ENCODE measurements at places on chromosomes 7 and 10.

GRCh38 chr10:57743711-57744110 is 524.0 kb downstream of the IPMK start:
- no peak for DNase-seq

- no peak for DNase-seq
Observed at GRCh38 chr7:119392-120163, 72.8 kb upstream of the FAM20C start.

- DNase-seq: no peak
Observed at GRCh38 chr10:97549587-97550322, 22.8 kb upstream of the ANKRD2 start.

GRCh38 chr7:11078247-11078834 is 104.7 kb downstream of the PHF14 start:
- no peak for DNase-seq

DNA sequence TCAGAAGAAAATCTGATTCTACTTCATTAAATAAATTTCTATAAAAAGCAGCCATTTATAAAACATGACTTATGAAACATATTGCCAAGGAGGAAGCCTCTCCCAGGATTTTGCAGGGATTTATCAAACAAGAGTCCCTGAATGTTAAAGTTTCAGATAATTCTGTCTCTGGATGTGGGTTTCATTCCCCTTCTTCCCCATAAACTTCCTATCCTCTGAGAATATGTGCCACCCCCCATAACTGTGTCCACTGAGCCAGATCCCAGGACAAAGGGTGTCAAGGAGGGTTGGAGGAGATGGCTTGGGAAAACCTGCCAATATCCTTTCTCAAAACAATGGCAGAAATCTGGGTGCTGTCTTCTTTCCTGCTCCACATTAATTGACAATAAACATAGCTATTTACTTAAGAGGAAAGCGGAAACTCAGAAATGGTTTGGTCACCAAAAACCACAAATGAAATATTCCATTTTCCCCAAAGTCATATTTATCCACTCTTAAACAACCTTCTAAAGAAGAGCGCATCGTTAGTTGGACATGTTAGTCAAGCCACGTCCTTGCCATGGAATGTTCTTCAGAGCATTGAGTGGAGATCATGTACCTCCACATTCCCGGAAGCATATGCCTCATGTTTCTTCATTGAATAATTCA is 54.3 kb upstream of the AKR1E2 start:
- no peak for DNase-seq

DNA sequence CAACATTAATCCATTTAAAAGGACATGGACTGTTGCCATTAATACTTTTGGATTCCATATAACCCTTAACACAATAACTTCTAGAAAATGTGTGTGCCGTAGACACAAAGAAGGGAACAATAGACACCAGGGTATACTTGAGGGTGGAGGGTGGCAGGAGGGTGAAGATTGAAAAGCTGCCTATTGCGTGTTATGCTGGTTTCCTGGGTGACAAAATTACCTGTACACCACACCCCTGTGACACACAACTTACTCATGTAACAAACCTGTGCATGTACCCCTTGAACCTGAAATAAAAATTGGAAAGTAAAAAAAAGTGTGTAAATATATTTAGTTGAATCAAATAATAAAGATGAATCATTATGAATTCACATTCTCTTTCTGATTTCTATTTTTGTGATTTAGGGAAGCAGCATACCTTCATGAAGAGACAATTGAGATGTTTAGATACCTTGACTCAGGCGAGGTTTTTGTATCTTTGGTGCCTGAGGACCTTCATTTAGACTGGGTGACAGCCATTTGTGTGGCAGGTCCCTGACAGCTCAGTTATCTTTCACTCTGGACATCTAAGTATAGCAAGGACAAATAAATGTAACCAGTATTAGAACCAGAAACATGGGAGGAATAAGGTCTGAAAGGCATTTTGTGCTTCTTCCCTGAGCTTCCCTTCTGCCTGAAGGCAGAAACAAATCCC is 28.7 kb downstream of the GIMAP8 start:
- DNase-seq: no peak

DNA sequence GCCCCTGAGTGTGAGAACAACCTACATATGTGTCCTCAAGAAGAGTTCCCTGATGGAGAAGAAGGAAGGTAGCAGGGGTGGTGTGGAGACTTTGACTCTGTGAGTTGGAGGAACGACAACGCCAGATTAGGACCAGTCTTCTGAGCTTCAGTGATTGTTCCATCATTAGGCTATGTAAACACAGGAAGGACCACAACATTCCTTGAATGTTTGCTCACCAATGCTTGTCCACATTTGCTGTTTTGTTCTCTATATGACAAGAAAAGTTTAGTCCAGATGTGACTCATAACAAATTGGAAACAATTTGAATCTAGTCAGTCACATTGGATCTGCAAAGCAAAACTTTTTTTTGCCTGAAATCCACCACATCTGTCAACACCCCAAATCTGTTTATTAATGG is 62.7 kb downstream of the ENTPD1 start:
- DNase-seq: no peak

GRCh38 chr7:26792006-26792405 is 72.4 kb downstream of the SKAP2 start:
- DNase-seq: no peak

DNA sequence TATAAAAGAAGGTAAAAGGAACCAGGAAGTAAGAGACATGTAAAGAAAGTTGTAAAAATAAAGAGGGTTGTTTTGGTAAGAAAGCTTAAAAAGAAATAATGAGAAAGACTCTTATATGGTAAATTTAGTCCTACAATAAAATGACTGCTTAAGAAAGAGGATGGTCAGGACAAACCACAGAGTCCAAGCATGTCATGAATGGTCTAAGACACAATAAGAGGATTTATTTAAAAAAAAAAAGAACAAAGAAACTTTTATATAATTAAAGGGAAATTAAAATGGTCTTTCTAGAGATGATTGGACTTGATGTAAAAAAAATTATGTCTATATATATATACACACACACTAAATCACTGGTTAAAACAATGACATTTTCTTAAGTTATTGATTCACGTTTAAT is 18.2 kb downstream of the ATAD1 start:
- no peak for DNase-seq

- peak; percentile 53 for DNase-seq
Observed at GRCh38 chr7:816751-817671, 15.3 kb upstream of the SUN1 start.

GRCh38 chr7:49839863-49840645 is 66.6 kb downstream of the VWC2 start:
- no peak for DNase-seq

DNA sequence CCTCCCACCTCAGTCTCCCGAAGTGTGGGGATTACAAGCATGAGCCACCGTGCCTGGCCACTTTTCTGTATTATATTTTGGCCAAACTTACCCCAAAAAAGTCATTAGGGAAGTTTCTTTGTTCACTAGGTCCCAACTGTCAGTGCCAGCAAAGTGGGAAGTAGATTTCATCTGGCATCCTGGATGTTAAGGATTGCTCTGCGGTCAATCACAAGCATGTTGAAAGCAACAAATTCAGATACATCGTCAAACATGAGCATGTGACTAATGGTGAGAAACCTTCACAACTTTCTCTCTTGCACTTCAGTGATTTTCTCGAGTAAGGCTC is 14.3 kb upstream of the LRRC17 start:
- no peak for DNase-seq

DNA sequence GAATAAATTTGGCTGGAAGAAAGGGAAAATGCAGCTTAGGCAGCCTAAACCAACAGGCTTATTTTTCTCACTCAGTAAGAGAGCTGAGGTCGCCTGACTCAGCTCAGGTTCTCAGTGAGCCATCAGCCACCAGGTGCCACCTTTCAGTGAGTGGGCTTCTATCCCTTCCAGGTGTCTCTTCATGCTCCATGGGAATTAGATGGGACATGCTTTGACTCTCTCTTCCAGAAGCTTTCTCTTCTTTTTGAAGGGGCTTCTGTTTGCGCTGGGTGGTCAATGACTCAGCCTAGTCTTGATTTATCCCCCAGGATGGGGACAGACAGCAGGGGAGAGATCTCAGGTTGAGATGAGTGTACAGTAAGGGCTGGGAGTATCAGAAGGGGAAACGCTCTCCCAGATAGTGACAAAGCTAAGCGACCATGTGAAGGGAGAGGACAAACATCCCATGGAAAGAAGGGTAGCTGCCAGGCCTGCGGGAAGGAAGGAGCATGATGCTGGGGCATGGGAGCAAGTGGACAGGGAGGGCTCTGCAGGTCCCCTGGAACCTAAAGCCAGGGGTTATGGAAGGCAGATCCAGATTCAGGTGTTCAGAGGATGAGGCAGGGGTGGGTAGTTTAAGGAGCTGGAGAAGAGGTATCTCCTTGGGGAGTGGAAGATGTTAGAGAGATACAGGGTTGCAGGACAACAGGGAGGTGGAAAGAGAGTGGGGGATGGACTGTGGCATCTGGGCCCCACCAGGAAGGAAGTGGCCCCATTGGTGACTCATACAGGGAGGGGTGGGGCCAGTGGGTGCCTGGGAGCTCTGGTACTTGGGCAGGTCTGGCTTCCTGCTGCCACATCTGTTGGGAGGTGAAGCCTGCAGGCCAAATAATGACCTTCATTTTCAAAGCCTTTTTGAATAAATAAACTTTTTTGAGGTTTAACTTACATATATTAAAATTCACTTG is 32.5 kb downstream of the OGDH start:
- peak; percentile 48 for DNase-seq

DNA sequence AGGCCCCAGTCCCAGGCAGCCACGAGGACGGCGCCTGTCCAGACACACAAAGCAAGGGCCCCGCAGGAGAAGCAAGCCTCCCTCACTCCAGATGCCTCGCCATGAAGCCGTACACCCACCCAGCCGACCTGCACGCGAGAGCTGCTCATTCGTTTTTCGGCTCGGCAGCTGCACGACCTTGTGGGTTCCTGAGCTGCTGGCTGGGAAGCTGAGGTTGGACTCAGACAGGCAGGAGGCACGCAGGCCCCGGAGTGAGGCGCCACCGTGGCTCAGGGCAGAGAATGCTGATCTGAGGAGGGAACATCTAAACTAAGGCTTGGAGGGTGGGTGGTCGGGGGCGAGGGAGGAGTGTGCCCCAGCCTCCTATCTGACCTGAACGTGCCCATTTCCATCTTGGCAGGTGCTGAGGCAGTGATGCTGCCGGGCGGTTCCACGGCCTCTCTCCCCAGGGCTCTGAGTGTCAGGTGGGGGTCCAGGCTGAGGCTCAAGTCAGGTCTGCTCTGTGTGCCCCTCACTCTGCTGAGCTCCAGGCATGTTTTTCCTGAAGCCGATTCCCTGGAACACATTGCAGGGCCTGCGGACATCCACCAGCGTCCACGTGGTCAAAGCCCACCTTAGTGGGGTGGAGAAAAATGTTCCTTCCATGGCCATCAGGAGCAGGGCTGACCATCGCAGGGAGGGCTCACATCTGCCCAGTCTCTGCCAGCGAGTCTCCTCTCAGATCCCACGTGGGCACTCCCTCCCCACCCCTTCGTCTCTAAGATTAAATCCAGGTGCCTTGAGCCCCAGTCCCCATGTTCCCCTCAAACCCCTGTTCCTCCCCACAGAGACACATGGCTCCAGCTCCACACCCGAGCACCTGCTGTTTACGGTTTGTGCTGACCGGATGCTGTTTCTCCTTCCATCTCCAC is 28.1 kb upstream of the FAM20C start:
- DNase-seq: no peak

DNA sequence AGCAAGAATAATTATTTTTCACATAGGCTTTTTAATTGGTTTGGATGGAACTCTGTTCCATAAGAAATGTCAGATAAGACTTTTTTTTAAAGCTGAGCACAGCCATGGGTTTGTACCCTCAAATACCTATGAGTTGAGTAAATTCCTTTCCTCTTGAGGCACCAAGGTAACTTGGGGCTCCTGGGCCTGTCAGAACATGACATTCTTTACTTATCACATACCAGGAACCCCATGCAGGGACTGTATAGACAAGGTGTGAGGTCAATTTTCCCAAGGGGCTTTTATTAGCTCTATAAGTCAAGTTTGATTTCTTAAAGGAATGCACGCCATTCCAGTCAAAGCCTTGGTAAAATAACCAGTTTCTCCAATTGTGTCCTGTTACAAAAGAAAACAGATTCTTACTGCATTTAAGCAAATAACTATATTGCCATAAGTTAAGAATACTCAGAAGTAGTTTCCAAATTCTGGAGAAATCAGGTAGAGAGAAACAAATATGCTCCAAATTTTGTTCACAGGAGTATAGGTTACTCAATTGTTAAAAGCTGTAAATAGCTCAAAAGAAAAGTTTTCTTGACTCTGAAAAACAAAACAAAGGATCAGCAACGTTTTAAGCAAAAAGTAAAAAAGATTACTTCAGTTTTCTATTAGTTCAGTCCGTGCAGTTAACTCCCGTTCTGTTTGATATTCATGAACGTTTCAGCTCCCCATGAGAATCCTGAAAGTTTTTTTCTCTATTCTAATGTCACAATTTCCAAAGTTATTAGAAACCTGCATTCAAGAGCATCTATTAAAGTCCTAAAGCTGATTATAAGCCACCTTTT is 167.5 kb upstream of the NAMPT start:
- DNase-seq: no peak

GRCh38 chr7:130221746-130222145 is 14.1 kb downstream of the SSMEM1 start:
- no peak for DNase-seq

DNA sequence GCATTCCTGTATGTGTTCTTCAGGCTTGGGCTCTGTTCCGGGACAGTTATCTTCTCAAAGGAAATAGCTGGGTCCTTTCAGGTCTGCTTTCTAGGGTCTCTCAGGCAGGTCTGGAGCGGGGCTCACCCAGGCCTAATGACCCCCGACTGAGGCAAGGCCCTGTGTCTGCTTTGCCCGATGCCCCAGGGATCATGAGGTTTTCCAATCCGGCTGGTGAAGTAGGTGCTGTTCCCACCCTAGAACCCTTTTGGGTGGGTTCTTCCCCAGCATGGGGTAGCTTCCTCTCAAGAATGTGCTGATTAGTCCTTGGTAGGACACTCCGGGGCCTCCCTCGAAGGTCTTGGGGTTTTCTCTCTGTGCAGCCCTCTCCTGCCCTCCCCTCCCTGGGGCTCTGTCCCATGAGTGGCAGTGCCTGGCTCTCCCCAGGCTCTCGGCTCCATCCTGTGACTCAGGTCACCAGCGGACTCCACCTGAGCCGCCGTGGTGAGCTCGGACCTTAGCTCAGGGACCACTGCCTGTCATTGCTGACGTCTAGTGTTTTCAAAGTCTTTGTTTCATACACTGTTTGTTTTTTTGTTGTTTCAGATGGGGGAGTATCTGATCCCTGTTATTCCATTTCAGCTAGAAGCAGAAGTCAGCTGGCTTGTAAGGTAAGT is 71.0 kb upstream of the NKX6-2 start:
- no peak for DNase-seq

- no peak for DNase-seq
Observed at GRCh38 chr7:42226354-42226941, 10.6 kb downstream of the GLI3 start.

DNA sequence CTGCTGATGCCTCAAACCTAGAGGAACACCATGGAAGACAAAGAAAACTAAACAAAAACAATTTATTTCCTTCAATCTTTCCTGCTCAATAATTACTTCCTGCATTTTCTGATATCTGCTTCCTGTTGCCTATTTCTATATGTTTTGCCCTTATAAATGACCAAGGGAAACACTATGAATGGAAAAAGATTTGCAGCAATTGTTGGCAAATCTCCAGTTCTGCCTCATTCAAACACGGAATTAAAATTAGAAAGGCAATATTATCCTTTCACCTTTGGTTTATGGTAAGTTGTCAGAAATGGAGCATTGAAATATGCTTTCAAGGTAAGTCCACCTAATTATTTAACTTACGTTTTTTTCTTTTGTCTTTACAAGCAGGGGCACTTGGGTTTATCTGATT is 552.2 kb upstream of the ANKRD30A start:
- no peak for DNase-seq

Data from HAP-1 (cell line).